Effector CD8-positive, alpha-beta T cell (primary cell): ENCODE measurements at places on chromosomes 11 and 22.

DNA sequence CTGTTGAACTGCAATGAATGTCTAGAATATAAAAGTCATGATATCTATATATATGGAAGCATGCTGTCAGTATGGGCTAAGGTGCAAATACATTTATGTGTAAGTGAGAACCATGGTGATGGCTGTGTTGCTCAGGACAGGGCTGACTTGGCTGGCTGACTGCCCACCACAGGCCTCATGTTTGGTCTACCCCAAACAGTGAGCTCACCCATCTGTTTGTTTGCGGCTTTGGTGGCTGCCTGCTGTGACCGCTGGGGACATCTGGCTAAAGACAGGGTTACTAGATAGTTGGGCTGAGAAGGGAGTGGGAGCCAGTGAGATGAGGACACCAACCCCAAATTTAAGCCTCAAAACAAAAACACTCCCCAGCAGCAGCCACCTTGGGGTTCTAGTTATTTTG, 6.3 kb downstream of the CD44 start:
- no peak for DNase-seq

DNA sequence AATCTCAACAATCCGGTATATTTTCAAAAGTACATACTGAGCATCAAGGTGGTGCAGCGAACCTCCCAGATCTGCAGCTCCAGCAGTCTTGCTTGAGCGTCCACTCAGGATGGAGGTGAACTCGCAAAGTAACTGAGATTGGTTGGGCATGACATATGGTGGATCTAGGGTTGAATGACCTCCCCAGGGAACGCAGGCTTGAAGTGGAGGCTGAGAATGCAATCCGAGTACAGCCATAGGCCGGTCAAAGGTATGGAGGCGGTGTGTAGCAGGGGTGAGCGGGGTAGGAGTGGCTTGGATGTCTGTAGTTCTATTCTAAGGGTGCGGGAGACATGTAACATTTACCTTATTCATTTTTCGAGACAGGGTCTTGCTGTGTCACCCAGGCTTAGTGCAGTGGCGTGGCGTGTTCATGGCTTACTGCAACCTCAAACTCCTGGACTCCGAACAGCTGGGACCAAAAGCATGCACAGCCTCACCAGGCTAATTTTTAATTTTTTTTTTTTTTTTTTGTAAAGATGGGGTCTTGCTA, 631 bp upstream of the C22orf39 start:
- no peak for DNase-seq

- no peak for DNase-seq
These were observed 115.8 kb upstream of the THY1 start for GRCh38 chr11:119538753-119539152.

- no peak for DNase-seq
These were observed 5.5 kb downstream of the GP1BB start for GRCh38 chr22:19728836-19729235.

DNA sequence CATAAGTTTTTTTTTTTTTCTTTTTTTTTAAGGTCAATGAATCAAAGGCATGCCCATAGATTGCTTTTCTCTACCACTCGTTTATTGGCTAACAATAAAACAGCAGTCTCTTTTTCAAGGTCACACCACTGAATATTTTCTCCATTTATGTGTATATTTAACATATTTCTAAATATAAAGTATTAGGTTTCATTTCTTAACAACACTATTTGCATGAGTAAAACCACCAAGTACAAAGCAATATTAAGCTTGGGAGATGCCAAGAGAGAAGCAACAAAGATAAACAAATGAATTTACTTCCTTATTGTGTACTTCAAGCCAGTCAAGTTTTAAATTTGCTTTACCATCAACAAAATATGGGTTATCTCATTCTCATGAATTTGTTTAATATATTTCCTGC, 708.9 kb upstream of the CCDC179 start:
- DNase-seq = no peak

DNA sequence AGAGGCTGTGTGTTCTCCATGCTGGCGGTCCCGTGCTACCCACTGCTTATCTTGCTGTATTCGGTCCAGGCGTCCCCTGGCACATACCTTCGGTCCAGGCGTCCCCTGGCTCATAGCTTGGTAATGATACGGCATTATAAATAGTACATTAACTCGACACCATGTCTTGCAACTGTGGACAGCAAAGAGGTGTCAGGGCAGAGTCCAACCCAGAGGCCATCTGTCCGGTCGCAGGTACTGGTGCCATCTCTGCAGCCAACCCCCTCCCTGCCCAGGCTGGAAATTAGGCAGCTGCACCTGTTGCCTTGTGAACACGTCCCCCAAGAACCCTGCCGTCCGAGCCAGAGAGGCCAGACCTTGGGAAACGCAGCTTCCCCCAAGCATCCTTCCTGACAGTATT, 634.3 kb downstream of the BRD1 start:
- no peak for DNase-seq

DNA sequence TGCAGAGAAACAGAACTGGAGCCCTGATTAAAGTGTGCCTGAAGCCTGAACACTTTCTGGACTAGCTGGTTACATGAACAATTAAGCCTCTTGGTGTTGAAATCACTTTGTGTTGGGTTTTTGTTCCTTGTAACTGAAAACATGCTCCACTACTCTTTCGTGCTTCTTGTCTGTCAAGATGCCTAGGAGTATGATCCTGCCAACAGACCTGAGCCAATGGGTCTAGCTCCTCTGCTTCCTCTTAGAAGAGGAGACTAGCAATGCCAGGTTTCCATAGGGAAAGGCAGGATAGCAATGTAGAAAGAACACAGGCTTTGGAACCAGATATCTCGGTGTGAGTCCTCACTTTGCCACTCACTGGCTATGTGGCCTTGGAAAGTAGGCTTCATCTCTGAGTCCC, 40.3 kb downstream of the IRAG1 start:
- no peak for DNase-seq

DNA sequence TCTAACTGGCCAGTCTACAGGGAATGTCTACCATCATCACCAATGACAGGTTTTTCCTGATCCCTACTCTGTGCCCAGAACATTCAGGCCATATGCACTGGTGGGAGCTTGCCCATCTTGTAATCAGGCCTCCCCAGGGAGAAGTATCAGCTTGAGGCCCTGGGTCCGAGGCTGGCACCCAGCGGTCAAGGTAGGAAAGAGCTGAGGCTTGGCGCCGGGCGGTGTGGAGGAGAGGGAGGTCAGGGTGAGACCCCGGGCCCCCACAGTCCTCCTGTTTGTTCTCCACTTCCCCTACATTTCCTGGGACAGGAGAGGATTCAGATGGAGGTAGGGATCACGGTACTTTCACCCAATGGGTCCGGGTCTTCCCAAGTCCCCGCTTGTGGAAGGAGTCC, 15.5 kb downstream of the TSKU start:
- DNase-seq = no peak

DNA sequence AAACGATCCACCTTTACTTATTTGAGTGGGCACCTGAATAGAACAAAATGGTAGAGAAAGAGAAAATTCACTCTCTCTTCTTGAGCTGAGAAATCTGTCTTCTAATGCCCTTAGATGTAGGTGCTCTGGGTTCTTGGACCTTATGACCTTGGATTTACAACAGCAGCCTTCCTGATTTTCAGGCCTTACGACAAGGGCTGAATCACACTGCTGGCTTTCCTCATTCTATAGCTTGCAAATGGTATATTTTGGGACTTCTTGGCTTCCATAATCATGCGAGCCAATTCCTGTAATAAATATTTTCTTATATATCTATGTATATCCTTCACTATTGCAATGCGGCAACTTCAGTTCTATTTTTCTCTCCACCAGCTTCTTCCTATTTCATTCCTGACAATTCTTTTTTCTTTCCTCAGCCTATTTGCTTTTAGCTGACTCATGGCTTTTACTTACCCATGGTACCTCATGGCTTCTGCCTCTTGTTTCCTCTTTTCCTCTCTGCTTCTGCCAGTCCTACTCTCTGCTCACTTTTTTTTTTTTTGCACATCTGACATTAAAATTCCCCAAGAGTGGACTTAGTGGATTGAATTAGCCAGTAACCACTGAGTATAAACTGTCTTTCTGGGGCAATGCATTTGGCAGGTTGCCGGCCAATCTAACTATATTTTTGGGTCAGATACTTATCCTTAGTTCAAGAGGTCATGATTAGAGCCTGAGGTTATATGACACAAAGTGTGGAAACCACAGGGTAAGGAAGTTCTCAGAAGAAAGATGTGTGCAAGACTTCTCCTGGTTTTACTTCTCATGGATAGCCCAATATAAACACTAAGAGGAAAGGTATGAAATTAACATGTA, 359.5 kb downstream of the TMEM135 start:
- DNase-seq = no peak

- DNase-seq = peak; percentile 57
These were observed 25.9 kb upstream of the ATXN10 start for GRCh38 chr22:45645526-45646414.

DNA sequence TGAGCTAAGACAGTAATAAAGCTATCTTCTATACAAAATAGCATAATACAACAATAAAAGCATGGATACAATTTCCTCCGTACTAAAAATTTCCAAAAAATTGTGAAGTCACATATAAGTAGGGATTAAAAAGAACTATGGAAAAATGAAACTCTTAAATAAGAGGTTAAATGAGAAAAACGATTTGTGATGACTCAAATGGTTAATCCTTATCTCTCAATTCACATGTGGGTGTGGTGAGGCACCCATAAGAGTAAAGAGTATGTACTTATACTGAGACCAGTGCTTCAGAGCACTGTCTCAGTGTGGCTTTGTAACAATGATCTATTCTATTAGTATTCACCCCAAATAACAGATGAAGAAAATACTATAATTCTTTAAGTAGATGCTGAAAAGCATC, 25.0 kb upstream of the CCDC34 start:
- DNase-seq = no peak
